ENCODE measurements at places on chromosomes 12 and 14.
A peak's percentile ranks its signal among the peaks of the same experiment; 100 is the strongest.

- DNase-seq = no peak
Measured at GRCh38 chr12:5739917-5740316, 205.1 kb downstream of the ANO2 start.

GRCh38 chr12:80925983-80926382, 11.8 kb downstream of the LIN7A start:
- no peak for DNase-seq

DNA sequence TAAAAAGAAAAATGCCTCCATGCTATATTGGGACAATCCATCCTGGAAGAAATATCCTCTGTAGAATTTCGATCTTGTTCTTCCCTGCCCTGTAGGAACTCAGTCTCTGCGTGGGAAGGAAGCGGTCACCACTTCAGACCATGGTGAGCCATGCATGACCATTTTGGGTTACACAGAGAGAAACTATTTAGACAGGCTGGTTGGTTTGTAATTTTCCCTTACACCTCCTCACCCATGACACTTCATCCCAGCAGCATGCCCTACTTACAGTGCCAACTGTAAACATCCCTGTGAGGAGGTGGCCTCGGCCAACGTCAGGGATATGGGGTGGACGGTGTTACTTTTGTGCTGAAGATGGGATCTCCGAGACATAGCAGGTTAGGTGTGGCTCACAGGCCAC, 121.4 kb downstream of the SMOC1 start:
- DNase-seq = no peak

- DNase-seq = peak; percentile 29
Measured at GRCh38 chr12:101570047-101570446, 24.7 kb upstream of the MYBPC1 start.

DNA sequence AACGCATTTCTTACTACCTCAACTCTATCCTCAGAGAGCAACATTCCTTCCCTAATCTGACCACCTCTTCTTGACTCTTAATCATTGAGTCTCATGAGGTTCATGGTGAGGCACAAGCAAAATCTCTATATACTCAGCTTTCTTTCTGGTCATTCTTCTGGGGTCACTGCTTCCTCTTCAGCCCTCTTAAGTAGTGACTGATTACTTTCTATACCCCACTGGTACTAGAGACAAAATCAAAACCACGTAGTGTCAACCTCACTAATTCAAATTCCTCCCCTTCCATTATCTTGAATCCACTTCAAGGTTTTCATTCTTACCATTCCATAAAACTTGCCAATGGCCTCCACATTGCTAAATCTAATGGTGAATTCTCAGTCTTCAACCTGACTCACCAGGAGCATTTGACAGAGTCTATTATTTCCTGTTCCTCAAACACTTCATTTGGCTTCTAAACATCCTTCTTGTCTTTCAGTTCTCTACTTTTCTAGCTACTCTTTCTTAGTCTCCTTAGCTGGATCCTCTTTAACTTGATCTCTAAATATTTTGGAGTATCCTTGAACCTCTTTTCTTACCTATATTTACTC, 6.8 kb downstream of the WDHD1 start:
- DNase-seq = no peak

- DNase-seq = no peak
Measured at GRCh38 chr14:106872611-106873446, 1346.4 kb downstream of the TMEM121 start.

- no peak for DNase-seq
Measured at GRCh38 chr12:101823039-101823438, 7.7 kb downstream of the GNPTAB start.

DNA sequence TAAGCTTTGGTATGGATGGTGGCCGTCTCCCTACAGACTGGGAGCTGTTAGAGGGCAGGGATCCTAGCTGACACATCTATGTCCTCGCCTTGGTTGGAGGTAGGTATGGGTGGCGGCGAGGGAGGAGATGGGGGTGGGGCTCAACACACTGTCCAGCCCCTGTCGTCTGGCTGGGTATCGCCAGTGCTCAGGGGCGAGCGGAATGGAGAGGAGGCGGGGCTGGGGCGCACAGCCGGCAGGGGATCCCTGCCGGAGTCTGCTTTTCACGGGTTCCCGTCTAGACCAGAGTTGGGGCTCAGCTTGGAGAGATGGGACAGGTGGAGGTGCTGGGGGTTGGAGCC, 16.1 kb downstream of the TAMALIN start:
- DNase-seq = no peak

DNA sequence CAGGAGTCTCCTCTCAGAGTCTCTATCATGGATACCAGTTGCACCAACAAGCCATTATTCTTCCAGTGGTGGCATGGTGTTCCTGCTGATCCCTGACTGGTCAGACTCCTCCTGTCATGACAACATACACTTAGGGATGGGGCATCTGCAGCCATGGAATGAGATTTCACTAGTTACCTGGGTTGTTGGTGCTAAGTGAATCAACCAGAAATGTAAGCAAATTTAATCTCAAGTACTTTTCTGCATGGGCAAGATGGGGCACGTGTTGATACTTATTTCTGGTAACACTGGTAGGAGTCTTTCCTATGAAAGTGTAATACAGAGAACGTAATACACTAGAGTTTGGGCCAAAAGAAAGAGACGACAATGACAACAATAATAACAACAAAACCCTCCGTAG, 211.5 kb upstream of the FOXN3 start:
- DNase-seq = no peak

GRCh38 chr12:110585231-110585799, 2.2 kb upstream of the PPTC7 start:
- DNase-seq = peak; percentile 54

DNA sequence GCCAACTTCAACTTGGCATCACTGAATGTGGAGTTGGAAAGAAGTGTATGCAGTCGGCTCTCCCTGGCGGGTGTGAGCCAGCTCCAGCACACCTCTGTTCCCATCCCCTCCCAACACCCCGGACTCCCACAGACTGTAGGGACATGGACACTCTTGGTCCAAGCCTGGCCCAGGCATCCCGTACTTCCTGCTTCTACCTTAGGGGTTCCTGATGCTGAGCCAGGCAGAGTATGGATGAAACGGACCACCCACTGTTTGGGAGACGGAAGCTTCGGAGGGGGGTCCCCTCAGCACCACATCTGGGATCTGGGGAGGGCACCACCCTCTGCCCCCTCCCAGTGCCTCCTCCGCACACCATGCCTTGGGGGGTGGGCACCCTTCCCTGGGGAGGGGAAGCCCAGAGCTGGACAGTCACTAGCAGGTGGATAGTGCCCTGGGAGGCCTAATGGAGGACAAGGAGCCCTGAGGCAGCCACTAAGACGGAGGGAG, 62.0 kb downstream of the LGMN start:
- DNase-seq = no peak

GRCh38 chr14:26794731-26795130, 196.9 kb upstream of the NOVA1 start:
- DNase-seq = no peak

GRCh38 chr12:67702136-67702535, 53.6 kb downstream of the DYRK2 start:
- no peak for DNase-seq

GRCh38 chr14:38080696-38081095, 127.0 kb upstream of the SSTR1 start:
- no peak for DNase-seq

- DNase-seq = no peak
Measured at GRCh38 chr14:70563869-70564268, 29.1 kb upstream of the ADAM20 start.

- DNase-seq = peak; percentile 27
Measured at GRCh38 chr12:54054742-54055194, 1.1 kb downstream of the HOXC4 start.

DNA sequence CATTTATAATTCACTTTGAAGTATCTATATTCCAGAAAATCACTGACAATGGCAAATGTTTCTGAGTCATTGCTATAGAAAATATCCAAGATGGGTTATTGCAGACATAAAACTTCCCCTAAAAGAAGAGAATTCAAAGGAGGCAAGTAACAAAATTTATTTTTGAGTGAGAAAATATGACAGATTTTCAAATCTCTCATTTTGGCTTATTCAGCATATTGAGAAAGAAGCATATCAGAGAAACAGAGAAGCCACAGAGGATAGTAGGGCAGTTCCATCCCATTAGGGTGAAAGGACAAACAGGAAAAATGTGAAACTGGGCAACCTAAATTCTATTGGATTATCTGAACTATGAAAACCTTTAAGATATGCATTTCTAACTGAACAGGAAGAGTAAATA, 85.0 kb downstream of the SYT1 start:
- no peak for DNase-seq

- no peak for DNase-seq
Measured at GRCh38 chr14:99983251-99984015, 81.8 kb upstream of the EVL start.

DNA sequence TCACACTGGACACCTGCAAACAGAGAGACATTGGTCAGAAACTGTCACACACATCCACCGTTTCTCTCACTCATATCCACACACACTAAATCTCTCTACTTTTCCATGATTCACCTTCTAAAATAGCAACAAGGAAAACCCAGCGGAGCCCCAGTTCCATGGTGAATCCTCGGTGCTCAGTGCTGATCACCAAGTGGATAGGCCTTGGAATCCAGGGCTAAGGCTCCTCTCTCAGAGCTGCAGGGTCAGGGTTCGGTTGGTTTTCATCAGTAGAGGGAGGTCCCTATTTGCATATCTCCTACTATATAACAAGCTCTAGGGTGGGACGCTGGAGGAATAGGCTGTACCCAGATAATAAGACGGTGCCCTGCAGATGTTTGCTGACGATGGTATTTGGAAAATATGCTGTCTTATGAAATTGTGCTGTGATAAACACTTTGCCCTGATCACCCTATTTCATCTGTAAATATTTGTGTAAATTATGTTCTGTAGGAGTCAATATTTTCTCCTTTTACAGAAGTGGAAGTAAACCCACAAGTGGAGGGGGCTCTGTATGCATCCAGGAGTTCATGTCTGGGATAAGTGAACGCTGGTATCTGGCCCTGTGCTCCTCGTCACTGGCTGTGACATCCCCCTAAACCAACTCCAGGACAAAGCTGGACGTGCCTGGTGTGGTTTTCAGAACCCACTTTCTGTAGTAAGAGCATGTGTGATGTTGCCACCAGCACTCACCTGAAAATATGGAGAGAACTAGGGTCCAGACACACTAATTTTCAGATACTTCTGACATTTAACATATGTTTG, 709.2 kb downstream of the TMEM121 start:
- no peak for DNase-seq

- DNase-seq = no peak
Measured at GRCh38 chr12:53568809-53569557, 57.2 kb downstream of the ATF7 start.

DNA sequence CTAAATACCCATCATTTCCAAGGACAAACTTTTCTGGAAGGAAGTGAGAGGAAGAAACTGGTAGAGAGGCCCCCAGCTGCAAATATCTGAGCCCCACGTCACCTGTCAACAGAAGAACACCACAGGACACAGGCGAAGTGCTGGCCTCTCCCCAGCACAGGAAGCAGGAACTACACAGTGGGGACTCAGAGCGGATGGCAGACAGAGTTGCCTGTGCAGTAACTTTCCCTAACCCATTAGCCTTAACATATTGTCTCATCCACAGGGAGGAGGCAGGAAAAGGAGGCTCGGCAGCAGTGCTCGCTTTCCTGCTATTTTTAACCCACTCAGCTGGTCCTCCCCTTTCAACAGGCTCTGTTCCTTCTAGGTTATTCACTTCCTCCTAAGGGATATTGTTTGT, 111.5 kb upstream of the TMPO start:
- DNase-seq = no peak

DNA sequence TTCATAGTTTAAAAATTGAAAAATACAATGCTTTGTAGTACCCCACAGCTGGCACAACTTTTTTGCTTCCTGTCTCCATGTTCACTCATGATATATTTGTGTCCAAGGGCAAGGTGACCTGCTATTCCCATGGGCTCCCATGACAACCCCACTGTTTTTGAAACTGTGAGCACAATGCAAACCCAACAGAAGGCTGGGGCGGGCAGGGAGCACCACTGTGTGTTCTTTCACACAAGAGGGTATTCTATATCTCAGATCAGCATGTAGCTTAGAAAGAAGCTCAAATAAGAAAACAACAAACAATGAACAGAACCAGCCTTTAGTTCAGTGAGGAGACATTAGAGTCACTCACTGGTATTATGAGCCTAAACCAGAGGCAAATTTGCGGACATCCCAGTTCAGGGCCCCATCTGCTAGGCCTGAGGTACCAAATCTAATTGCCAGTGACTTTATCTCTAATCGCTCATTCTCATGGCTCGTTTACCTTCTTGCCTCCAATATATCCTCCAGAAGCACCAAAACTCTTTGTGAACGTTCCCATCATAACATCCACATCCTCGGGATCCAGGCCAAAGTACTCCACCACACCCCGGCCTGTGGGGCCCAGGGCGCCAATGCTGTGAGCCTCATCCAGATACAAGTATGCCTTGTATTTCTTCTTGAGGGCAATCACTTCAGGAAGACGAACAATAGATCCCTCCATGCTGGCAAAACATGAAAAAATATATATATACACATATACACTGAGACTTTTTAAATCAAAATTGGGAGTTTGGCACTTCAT, 56.4 kb upstream of the ISM2 start:
- DNase-seq = no peak

All from lung (tissue), 17 donors.